Activated gamma-delta T cell treated with Interleukin-2 at 50 U/mL for 16 hours (primary cell): ENCODE measurements at places on chromosomes 5 and 9.

- peak; percentile 23 for DNase-seq
Observed at GRCh38 chr5:141951332-141951781, 6.6 kb downstream of the PCDH12 start.

DNA sequence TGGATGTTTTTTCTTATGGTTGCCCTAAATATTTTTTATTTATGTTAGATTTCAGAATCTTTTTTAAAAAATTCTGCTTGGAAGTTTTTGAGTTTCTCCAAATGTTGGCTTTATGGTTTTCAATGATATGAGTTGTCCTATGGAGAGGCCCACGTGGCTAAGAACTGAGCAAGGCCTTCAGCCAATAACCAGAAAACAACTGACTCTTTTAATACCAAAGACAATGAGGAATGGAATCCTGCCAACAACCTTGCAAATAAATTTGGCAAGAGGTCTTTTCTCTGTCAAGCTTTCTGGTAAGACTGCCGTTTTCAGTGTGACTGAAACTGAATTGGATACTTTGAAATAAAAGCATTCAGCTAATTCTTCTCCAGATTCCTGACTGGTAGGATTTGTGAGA lies 1740.1 kb upstream of the WWC1 start:
- no peak for DNase-seq

- no peak for DNase-seq
Observed at GRCh38 chr5:116686438-116686837, 111.8 kb upstream of the SEMA6A start.

DNA sequence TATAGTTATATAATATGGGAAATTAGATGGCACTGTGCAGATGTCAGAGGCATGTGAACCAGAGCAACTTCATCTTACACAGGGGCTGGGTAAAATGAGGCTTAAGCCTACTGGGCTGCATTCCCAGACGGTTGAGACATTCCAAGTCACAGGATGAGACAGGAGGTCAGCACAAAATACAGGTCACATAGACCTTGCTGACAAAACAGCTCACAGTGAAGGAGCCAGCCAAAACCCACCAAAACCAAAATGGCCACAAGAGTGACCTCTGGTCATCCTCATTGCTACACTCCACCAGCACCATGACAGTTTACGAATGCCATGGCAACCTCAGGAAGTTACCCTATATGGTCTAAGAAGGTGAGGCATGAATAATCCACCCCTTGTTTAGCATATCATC lies 479.4 kb downstream of the TLR4 start:
- DNase-seq, result no peak

DNA sequence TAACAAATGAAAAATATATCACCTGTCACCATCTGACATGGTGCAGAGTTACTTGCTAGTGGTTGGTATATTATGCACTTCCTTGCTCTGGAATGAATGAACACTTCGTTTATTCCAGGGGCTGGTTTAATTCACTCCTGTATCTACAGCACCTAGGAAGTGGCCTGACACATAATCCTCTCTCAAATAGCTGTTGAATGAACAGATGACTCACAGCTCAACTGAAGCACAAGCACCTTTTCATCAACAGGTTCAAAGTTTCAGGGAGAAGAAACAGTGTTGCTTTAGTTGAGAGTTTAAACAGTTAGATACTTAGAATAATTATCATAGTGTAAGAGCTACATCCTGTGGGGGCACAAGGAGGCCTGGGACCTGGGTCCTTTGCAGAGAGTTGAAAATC lies 135.0 kb upstream of the DAP start:
- DNase-seq, result no peak

GRCh38 chr5:33588654-33589372 lies 148.0 kb downstream of the TARS1 start:
- peak; percentile 6 for DNase-seq

DNA sequence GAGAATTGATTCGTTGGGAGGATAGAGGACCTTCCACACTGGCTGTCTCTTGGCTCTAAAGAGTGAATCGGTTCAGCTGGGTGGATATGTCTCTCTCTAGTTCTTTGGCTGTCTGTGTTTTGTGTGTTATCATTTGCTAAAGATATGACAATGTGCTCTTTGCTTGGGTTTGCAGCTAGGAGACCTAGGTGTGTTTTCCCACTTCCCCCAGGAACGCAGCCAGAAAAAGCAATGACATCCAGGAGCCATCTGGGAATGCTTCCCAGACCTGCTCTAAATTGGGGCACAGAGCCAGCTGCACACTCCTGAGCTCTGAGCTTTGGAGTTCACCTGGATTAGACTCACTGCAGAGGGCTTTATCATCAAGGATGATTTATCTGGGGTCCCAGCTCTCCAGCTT lies 12.8 kb upstream of the PDZD2 start:
- no peak for DNase-seq

DNA sequence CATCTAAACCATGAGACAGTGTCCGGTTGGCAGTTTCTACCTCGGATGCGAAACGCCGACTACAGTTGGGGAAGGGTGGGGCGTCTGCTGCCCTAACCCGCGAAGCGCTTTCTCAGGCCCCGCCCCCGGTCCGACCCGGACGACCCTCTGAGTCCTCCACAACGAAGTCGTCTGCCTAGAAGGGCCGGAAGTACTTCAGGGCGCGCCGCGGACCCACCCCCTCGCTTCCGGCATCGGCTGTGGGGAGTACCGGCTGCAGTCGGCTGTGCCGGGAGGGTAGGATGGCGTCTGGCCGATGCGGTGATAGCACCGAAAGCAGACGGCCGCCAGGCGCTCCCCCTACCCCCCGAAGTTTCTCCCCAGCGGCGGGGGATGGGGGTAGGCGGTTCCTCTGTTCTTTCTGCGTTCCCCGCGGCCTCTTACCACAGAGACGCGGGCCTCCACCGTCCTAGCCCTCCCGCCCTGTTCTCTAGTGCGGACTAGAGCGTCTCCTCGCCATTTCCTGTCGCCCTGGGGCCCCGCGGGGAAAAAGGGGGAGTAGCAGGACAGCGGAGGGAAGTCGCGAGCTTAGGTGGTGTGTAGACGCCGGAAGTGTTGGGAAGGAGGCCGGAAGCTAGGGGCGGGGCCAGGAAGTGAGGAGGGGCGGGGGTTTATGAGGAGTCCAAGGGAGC lies at the start of gene TRIM41:
TSS of gene TRIM41 (plus strand) at position 224 of the 671 bp plus-strand sequence. CDS start 719 bp downstream, outside the sequence.
- peak; percentile 99 for DNase-seq

DNA sequence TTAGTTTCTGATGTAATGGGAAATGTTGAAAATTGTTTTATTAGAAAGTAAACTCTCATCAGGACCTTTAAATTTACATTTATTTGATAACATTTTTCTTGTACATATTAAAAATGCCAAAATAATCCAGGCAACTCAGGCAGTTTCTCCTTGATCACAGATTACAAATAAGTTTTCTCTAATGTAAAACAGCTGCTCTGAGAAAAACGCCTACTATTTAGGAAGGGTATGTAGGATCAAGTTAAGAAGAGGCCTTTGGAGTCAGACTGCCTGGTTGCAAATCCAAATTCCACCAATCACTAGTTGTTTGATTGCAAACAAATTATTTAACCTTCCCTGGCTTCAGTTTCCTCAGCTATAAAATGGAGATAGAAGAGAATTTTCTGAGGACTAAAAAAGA lies 610.8 kb downstream of the PDE4D start:
- DNase-seq, result no peak

- no peak for DNase-seq
Observed at GRCh38 chr5:56091664-56092063, 96.9 kb upstream of the IL6ST start.

DNA sequence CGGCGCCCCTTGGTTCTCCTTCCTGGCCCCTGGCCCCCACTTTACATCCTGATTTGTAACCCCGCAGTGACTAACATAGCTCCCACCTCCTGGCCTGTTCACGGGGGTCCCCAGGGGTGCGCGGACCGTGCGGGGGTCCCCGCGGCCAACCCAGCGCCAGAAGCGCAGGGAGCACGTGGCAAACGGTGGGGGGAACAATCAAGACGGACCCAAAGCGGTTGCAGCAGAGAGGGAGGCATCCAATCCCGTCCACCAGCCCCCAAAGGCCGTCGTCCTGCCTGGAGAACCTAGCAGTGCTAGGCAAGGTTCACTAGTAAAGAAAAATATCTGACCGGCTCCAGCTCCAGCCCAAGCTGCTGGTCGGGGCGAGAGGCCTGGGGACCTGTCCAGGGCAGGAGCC lies 201.5 kb downstream of the AUH start:
- no peak for DNase-seq

GRCh38 chr5:73994963-73995362 lies 369.0 kb downstream of the ARHGEF28 start:
- no peak for DNase-seq

GRCh38 chr9:106862821-106863720 lies at the start of gene ZNF462:
Gene ZNF462, plus strand, starts transcription at chr9:106863166. Its CDS starts 60,218 bp downstream, at chr9:106923384.
- no peak for DNase-seq

GRCh38 chr5:93307557-93307956 lies 273.5 kb downstream of the NR2F1-AS1 start:
- DNase-seq, result no peak

GRCh38 chr9:385818-386398 lies 171.2 kb downstream of the DOCK8 start:
- DNase-seq, result no peak

GRCh38 chr5:154647761-154648145 lies 107.4 kb upstream of the LARP1 start:
- DNase-seq, result no peak

DNA sequence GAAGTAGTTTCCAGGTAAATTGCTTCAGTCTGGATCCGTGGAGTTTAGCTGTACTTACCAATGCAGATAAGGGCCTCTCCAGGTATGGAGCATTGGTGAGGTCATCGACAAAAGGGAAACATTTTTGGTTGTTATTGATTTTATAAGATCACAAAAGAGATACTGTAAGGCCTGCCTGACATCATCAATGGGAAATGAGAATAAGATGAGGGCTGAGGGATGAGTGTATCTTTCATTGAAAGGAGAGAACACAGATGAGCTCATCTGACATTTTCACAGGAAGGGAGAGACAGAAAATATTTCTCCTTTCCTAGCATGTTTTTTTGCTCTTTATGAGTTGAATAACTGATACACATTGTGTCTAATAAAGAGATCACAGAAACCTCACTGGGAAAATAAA lies 233.6 kb downstream of the SAXO1 start:
- no peak for DNase-seq

GRCh38 chr5:113221294-113222176 lies 213.3 kb downstream of the TSSK1B start:
- no peak for DNase-seq

GRCh38 chr9:70682298-70682697 lies 267.8 kb upstream of the KLF9 start:
- no peak for DNase-seq

GRCh38 chr9:111965566-111966019 lies 69.0 kb downstream of the UGCG start:
- DNase-seq, result no peak

GRCh38 chr9:121273064-121273775 lies 5.3 kb downstream of the GSN start:
- no peak for DNase-seq

- no peak for DNase-seq
Observed at GRCh38 chr5:180324601-180324950, 28.6 kb downstream of the GFPT2 start.

GRCh38 chr5:10452768-10453331 lies 11.2 kb downstream of the ROPN1L start:
- DNase-seq, result no peak

DNA sequence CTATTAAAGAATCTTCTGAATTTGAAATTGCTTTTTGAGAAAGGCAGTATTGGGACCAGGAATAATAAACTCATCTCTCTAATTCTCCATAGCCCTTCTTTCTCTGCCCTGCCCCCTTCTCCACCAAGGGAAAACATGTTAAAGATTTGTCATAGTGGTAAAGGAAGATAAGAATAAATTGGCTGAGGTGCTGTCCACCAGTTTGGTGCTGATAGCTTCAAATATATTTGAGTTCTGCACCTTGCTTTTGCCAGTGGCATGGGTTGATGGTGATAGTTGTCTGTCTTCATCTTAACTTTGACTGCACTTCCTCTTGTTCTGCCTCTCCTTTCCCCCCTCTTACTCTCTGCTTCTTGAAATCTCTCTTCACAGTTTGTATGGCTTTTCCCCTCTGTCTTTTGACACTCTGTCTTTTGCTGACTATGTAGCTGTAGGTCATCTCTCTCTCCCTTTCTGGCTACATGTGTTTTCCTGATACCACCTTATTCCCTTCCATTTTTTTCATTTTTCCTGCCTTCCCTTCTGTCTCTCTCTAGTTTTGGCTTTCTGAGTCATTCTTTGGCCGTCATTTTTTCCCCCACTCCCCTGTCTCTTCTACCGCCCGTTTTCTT lies 56.6 kb downstream of the NDUFS4 start:
- DNase-seq, result no peak

GRCh38 chr9:129523943-129524581 lies 96.8 kb downstream of the C9orf50 start:
- no peak for DNase-seq

- no peak for DNase-seq
Observed at GRCh38 chr9:76369583-76369982, 24.6 kb downstream of the RFK start.

DNA sequence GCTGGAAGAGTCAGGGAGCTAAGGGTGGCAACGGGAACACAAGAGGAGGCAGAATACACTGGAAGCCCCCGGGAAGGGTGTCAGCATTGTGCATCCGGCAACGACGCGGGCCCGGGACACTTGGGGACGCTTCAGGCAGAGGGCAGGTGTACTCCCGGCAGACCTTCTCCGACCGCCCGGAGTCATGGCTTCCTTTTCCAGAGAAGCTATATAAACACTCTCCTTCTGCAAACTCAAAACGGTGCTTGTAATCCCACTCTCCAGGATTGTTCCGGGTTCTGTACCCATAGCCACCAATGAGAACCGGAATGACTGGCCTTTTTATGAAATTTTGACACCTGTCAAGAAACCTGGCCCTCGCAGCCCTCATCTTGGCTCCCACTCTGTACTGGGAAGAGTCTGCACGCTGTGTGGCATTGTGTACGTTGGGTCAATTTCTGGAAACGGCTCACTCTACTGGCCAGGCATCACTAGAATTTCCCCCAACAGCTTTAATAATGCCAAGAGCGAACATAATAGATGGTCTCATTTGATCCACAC lies 462 bp upstream of the MCC start:
- DNase-seq, result no peak
